Retinal pigment epithelial cell (primary cell): ENCODE measurements at places on chromosomes 4 and X.

DNA sequence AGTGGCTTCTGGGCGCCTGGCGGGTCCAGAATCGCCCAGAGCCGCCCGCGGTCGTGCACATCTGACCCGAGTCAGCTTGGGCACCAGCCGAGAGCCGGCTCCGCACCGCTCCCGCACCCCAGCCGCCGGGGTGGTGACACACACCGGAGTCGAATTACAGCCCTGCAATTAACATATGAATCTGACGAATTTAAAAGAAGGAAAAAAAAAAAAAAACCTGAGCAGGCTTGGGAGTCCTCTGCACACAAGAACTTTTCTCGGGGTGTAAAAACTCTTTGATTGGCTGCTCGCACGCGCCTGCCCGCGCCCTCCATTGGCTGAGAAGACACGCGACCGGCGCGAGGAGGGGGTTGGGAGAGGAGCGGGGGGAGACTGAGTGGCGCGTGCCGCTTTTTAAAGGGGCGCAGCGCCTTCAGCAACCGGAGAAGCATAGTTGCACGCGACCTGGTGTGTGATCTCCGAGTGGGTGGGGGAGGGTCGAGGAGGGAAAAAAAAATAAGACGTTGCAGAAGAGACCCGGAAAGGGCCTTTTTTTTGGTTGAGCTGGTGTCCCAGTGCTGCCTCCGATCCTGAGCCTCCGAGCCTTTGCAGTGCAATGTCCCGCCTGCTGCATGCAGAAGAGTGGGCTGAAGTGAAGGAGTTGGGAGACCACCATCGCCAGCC lies at the start of gene ATOH1:
TSS of gene ATOH1 (plus strand) at position 422 of the 663 bp plus-strand sequence. CDS start at position 596, 174 bp downstream.
- no peak for DNase-seq

GRCh38 chr4:122331195-122331594 lies 47.6 kb upstream of the ADAD1 start:
- no peak for DNase-seq

DNA sequence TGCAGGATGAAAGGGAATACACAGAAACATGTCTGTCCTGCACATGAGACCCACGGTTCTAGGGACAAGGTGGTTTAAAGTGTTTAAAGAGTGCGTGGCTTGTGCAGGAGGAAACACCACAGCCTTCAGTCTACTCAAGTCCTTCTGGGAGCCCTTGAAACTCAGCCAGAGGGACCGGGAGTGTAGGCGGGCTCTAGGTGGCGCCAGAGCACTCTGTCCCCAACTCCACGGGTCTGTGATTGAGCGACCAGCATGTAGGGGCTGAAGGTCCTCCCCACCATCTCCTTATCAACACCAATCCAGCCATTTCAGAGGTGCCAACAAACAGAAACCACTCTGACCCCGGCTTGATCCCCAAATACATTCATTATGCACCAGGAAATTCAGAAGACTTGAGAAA lies 82.0 kb upstream of the CLDN34 start:
- no peak for DNase-seq

- DNase-seq = peak; percentile 24
Observed at GRCh38 chr4:47642985-47643760, 158.1 kb downstream of the ATP10D start.

GRCh38 chr4:125517831-125518230 lies 203.1 kb downstream of the FAT4 start:
- DNase-seq = no peak

DNA sequence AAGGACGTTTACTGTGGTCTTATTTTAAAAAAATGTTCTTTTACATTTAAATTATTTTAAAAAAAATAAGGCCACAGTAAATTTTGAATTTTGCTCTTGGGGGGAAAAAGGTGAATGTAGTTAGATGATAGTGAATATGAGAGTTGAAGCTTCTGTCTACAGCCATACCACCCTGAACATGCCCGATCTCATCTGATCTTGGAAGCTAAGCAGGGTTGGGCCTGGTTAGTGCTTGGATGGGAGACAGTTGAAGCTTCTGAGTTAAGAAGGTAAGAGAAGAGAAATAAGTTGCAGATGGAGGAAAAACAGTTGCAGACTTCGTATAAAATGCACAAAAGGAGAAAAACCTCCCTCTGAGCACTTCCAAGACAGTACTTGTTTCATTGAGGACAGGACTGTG lies 115.6 kb upstream of the NR3C2 start:
- DNase-seq = no peak

DNA sequence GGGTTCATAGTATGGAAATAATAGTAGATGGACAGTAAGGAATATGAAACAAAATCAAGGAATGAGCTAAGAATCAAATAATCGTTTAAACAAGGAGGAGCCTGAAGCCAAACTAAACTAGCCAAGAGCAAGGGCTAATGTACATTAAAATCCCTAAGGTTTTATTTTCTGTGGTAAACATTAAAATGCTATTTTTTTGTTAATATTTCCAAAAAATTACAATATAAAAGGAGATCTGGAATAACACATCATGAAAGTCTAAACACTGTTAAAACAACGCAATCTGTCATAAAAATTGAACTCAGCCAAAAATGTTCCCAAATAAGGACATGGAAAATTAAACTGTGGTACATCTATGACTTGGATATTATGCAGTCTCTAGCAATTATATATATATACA lies 188.2 kb downstream of the RNF150 start:
- DNase-seq = no peak

DNA sequence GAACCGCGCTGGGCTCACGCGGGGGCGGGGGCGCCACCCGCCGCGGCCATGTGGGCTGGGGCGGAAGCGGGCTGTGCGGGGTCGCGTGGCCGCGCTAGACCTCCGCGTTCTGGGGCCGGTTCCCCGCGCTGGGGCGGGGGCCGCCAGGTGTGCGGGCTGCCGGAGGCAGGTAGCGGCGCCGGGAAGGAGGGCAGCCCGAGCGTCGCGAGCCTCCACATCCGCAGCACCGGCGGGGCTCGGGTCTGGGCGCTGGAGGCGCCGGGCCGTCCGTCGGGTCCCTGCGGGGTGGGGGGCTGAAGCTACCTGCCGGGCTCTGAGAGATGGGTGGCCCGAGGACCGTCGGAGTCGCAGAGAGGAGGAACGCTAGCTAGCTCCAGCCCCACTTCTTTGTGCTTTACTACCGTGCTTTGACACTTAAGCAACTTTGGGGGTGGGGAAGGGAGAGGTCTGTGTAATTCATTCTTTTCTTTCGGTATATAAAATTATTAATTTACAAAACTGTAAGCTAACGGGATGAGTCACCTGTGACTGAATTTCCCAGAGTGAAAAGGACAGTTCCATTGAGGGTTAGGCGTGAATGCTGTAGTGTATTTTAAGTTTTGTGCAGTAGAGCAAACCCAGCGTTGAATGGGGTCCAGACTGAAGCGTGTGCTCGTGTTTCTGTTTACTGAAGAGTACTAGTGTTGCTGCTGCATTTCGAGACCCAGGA lies 689 bp downstream of the METAP1 start:
- DNase-seq = peak; percentile 4

- DNase-seq = no peak
Observed at GRCh38 chrX:48685416-48685815, 1.8 kb downstream of the WAS start.

DNA sequence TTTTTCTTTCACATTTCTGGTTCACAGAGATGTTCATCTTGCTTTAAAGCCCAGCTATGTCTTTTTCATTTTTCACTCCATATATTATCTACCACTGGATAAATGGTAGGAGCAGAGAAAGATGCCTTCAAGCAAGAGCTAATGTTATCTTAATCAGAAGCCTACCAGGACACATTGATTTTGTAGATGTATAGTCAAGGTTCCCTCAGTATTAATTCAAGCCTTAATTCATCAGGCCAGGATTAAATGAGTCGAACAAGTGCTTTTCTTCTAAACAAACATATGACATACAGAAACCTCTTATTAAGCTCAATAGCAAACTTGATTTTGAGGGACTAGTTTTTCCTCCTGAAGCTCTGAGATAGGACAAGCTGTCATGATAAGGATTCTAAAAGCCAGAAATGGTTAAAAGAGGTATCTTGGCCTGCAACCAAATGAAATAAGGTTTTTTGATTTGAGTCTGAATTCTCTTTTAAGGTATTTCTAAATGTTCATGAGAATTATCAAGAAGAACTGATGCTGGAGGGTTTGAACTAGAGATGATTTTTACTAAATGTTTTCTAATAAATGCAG lies 81.7 kb upstream of the FTHL17 start:
- DNase-seq = no peak

GRCh38 chrX:154046940-154047610 lies 27.4 kb upstream of the IRAK1 start:
- DNase-seq = peak; percentile 14

DNA sequence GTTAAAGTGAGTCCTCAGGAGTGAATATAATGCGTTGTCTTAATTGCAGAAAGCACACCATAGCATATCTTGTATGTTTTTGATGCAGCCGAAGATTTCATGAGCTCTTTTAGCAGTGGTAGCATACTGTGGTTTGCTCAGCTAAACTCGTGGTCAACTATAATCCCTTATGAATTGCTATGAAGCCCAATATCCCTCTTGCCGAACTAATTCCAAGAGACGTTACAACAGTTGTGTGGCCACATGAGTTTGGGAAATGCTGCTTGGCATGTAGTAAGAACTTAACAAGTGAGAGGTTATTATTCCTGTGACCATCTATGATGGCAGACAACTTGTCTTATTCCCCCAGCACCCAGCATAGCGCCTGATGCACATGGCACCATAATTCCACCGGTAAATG lies 30.7 kb downstream of the SYAP1 start:
- DNase-seq = peak; percentile 22

DNA sequence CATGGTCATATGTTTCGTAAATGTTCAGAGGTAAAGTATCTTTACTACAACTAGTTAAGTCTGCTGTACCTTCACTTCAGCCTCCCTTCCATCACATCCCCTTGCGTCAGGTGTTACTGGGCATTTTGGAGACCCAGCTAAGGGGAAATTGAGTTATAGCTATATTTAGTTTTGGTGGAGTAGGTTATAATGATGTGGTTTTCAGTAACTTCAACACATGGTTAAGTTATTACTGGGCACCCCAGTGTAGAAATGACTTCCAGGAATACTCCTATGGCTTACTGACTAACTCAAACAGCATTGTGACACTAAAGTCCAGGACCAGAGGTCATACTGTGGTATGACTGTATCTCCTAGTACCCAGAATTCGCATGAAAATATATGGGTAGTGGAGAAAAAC lies 23.4 kb upstream of the ACSL1 start:
- no peak for DNase-seq

DNA sequence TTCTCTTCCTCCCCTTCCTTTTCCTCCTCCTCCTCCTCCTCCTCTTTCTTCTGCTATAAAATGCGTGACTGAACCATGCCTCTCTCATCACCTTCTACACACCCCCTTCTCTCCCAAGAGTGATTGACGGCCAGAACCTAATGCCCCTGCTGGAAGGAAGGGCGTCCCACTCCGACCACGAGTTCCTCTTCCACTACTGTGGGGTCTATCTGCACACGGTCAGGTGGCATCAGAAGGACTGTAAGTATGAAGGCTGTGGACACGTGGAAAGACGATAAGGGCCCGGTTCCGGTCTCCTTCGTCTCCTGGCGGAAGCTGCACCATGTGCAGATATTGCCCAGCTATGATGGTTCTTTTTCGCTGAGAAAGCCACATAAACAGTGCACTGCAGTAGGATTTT lies 12.1 kb upstream of the ARSF start:
- DNase-seq = no peak

GRCh38 chr4:17385403-17385802 lies 126.5 kb downstream of the QDPR start:
- no peak for DNase-seq

DNA sequence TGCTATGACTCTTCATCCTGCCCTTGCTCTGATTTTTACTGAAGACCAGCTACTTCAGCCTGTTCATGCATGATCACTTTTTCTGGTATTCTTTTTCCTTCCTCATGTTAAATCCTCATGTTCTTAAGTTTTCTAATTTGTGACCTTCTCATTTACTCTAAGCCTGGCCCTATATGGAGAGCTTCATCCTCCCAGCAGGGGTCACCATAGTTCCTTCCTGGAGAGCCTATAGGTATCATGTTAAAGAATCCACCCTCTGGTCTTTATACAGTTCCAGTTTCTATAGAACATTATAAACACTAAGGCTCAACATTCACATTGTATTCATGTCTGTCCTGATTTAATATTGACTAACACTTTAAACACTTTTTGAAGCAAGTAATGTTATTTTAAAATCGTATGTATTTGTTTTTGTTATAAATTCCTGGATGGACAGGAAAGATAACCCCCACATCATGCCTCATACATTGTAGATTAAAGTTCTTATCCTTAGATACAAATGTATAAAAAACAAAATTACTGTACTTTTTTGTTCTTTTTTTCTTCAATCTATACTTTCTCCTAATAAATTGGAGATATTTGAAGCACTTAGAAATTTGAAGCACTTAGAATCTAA lies 53.8 kb upstream of the OTUD4 start:
- DNase-seq = peak; percentile 21

DNA sequence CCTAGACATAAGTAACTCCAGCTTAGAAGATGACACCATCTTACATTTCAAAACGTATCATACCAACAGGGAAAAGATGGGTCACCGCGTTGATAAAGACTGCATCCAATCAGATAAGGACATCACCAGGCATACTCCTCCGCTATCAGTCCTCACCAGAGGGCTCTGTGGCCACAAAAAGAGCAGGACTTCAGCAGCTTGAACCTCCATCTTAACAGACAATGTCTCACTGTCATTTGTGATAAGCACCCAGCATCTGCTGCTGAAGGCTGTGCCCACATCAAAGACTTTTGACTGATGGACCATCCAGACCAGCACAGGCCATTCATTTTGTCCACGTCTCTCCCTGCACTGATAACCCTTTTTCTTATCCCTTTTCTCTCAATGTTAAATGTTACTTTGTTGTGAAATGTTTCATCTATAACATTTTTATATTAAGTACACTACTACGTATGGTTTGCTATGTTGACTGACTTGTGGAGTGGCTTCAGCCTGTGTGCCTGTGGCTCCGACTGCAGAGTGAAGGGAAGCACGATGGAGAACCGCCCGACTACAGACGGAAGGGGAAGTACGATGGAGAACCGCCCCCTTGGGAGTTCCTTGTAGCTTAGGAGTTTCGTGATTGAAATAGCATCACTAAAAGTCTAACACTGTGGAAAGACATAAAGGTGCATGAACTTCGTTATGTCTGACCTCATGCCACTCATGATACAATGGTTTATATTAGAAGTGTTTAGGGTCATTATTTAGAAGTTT lies 595.4 kb upstream of the AGA start:
- no peak for DNase-seq

GRCh38 chr4:142331132-142331531 lies 515.0 kb downstream of the INPP4B start:
- DNase-seq = no peak
